ENCODE measurements at places on chromosomes 6 and 20. TPM values are rescaled to one million over a fixed set of nuclear protein-coding genes. Genes with fewer than 3 reads are reported as not detected.

Gene CASS4
- polyA plus RNA-seq, result 10.7 TPM

Gene SNAP25
- not detected for polyA plus RNA-seq

Gene CST4
- polyA plus RNA-seq, result not detected

Gene KCNK16
- polyA plus RNA-seq, result not detected

Gene SLC24A3
- polyA plus RNA-seq, result not detected

Gene RPP21
- polyA plus RNA-seq, result 114 TPM

Gene ZNF318
- polyA plus RNA-seq, result 6.9 TPM

Gene GSTA2
- polyA plus RNA-seq, result not detected

Gene IRAK1BP1
- 0.76 TPM for polyA plus RNA-seq

Gene C6orf15
- not detected for polyA plus RNA-seq

Gene CD40
- 5.2 TPM for polyA plus RNA-seq

Gene CRISP2
- polyA plus RNA-seq, result not detected

Gene PTCHD4
- polyA plus RNA-seq, result not detected

Gene SYNCRIP
- polyA plus RNA-seq, result 84.9 TPM

Gene IMPG1
- polyA plus RNA-seq, result not detected

Gene BPIFB4
- polyA plus RNA-seq, result not detected

Gene TMEM74B
- polyA plus RNA-seq, result 0.18 TPM

Gene RIN2
- polyA plus RNA-seq, result not detected

Gene BMP6
- 0.07 TPM for polyA plus RNA-seq

Gene GLP1R
- not detected for polyA plus RNA-seq

Gene ADGRF5
- not detected for polyA plus RNA-seq

Gene RSPO3
- polyA plus RNA-seq, result not detected

Gene TBXT
- polyA plus RNA-seq, result not detected

Gene RAET1L
- not detected for polyA plus RNA-seq

Gene RRBP1
- 4.1 TPM for polyA plus RNA-seq

Gene WASF1
- polyA plus RNA-seq, result 0.24 TPM

Gene BCAS1
- polyA plus RNA-seq, result not detected

Gene SESN1
- polyA plus RNA-seq, result 37.0 TPM

Gene PRSS16
- polyA plus RNA-seq, result 0.82 TPM

Gene JAG1
- 0.62 TPM for polyA plus RNA-seq

Gene NOX3
- polyA plus RNA-seq, result not detected

Gene HIVEP2
- 29.0 TPM for polyA plus RNA-seq

Gene APOBEC2
- polyA plus RNA-seq, result 0.25 TPM

Gene ESR1
- 0.59 TPM for polyA plus RNA-seq

Gene NRN1
- not detected for polyA plus RNA-seq

Gene PI16
- 10.6 TPM for polyA plus RNA-seq

Gene RBPJL
- polyA plus RNA-seq, result not detected

Gene CLVS2
- not detected for polyA plus RNA-seq

Gene IRF4
- polyA plus RNA-seq, result 3.2 TPM

Gene FAM209B
- 0.59 TPM for polyA plus RNA-seq

Gene MICA
- 8.4 TPM for polyA plus RNA-seq

Gene SIRPB1
- polyA plus RNA-seq, result 7.9 TPM

Gene FOXQ1
- polyA plus RNA-seq, result not detected

Gene B3GALT4
- 27.3 TPM for polyA plus RNA-seq

Gene SLC2A10
- polyA plus RNA-seq, result not detected

Gene ARMC12
- polyA plus RNA-seq, result 1.0 TPM

Gene CST5
- not detected for polyA plus RNA-seq

Gene CSNK2A1
- 47.8 TPM for polyA plus RNA-seq

Gene CCN2
- not detected for polyA plus RNA-seq

Gene PNLDC1
- not detected for polyA plus RNA-seq

Gene CLDN20
- not detected for polyA plus RNA-seq

Gene DOK5
- not detected for polyA plus RNA-seq

Gene BTNL2
- not detected for polyA plus RNA-seq

Gene ACTL10
- polyA plus RNA-seq, result 2.0 TPM

Gene ERVFRD-1
- 0.33 TPM for polyA plus RNA-seq
